Fibroblast of lung (primary cell): ENCODE measurements at places on chromosomes 4 and X. TPM values are rescaled to one million over a fixed set of nuclear protein-coding genes. Genes with fewer than 3 reads are reported as not detected.
A peak's percentile ranks its signal among the peaks of the same experiment; 100 is the strongest.

NEXMIF gene
- under 0.01 TPM in 1 of 2 replicates, not detected in the other for total RNA-seq

PWWP3B gene
- total RNA-seq: under 0.01 TPM in 1 of 2 replicates, not detected in the other

SPACA5 gene
- not detected in 2 replicates for total RNA-seq

SPATA18 gene
- 17.7 and 20.5 TPM in 2 replicates for total RNA-seq

RASGEF1B gene
- total RNA-seq: 0.33 and 0.51 TPM in 2 replicates

CCSER1 gene
- total RNA-seq: under 0.01 TPM in 2 replicates

UGT2B10 gene
- not detected in 2 replicates for total RNA-seq

C4orf54 gene
- total RNA-seq: under 0.01 TPM in 1 of 2 replicates, not detected in the other

NLGN4X gene
- under 0.01 TPM in 1 of 2 replicates, not detected in the other for total RNA-seq

MAGEE1 gene
- 0.77 and 1.2 TPM in 2 replicates for total RNA-seq

DNA sequence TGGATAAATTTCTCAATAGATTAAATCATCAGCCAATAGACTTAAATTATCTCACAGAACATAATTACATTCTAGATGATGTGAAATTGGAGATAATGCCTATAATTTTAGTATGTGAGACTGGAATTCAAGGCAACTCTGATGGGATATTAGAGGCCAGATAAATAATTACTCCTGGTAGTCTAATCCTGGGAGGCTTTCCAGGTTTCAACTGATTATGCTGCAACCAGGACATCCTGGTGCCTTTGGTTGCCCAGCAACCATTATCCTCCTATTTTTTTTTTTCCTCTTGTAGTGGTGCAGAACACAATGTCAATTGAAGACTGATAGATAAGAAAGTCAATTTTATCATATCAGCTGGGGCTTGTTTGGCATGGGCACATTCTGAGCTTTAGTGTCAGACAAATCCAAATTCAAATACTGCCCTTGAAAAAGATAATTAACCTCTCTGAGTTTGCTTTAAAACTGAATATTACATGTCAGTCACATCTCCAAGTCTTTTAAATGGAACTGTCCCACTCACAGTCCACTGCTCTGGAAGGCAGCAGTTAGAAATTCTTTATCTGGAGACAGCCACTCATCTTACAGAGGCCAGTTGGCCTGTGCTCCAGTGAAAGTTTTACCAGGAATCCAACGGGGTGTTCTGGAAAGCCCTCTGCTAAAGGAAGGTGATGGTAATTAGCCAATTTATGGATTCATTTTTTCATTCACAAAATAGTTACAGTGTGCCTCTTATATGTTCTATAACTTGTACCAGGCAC lies 95.3 kb upstream of the GUCY1A1 start:
- DNase-seq: no peak

- DNase-seq: no peak
Measured at GRCh38 chrX:78106651-78106986, 2.6 kb downstream of the PGK1 start.

DNA sequence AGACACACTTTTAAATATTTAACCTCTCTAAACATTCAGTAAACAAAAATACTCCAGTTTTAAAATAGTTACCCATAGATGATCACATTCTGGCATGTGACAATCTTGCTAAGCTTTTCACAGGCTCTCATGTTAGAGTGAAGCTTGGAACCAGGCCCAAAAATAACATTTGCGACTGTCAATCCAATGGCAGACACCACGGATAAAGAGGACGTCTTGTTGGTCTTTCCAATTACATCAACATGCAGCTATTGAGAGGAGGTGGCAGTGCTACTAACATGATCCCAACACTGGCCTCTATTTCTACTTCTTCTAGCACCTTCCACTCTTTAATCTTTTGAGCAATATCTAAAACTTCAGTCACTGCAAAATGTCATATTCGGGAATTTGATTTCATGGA lies 970.8 kb upstream of the TENM3 start:
- no peak for DNase-seq

- no peak for DNase-seq
Measured at GRCh38 chr4:120549011-120549570, 373.4 kb downstream of the PRDM5 start.

DNA sequence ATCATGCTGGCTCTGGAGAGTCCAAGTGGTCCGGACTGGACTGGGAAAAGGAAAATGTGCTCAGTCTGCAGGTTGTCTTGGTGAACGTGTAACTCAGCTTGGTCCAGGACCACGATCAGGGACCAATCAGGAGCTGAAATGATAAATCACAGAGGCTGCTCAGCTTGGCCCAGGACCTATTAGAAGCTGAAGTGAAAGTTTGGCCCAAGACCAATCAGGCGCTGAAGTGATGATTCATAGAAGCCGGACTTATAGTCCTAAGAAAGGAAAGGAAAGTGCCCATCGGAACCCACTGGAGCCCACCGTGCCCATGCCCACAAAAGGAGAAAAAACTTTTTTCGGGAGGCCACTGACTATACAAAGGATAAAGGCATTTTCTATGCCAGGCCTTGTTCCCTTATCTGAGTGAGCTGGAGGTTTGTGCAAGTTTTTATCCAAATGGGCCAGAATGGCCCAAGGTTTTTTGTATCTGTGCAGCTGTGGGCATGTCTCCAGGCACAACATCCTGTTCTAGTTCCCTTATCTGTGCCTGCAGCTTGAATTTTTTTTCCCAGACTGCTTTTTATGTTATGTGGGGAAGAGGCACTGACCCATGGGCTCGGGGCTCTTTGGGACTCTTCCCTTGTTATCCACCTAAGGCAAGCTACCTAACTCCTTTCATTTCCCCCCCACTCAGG lies 194.4 kb downstream of the FAM133A start:
- DNase-seq: no peak

GRCh38 chr4:188971125-188971524 lies 831.9 kb downstream of the TRIML1 start:
- DNase-seq: peak; percentile 22

DNA sequence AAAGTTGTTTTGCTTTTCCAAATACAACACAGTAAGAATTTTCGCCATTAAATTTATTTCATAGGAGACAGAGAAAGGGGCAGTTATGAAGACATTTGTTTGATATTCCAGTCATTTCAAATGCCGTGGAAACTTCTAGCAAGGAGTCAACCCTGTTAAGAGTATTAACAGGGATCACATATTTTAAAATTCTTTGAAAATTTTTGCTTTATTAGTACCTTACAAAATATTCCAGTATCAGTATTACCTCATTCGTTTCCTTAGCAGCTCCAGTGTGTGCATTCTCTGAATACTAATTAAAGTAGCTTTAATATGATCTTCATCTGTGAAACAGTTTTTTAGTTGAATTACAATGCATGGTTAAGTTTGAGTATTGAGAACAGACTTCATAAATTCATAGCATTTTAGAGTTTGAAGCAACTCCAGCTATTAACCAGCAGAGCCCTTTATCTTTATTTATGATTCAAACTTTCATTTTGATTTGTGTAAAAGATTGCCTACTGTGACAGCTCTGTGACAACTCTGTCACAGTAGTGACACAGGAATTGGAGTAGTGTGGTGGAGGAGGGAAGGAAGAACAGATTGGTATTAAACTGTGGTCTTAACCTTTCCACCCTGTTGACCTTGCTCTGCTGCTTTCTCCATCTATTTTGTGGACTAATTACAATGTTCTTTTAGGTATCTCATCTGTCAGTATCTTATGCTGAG lies 86.3 kb downstream of the PDLIM5 start:
- DNase-seq: no peak

- DNase-seq: no peak
Measured at GRCh38 chr4:70868778-70869177, 29.1 kb upstream of the GRSF1 start.

DNA sequence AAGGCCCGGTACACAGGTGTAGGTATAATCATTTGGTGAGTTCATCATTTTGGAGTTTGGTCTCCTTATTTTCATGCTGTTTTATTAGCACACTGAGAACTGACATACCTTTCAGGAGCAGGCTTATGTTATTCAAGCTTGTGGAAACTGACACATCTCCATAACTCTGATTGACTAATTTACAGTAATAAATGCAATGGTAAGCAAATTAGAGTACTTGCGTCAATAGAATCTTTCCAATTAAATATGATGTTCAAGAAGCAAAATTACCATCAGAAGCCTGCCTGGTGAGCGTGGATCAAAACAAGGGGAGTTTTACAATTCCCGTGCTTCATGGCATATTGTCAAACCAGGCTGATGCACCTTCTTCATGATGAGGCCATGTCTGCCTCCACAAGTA lies 210.7 kb upstream of the GPRIN3 start:
- no peak for DNase-seq

DNA sequence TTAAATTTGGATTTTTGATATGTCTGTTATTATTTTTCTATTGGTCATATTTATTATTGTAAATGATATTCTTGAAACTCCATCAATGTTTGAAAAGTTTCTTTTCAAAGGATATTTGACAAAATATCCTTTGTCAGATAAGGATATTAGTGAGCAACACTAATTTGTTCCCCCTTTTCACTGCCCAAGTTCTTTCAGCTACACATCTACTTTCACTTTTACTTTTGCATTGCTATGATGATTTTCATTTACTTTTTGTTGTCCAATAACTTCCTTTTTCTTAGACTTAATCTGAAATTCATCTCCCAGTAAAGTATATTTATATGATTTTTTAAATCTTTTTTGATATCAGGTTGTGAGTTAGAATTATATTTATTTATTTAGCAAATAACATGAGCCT lies 542.3 kb upstream of the ADGRL3 start:
- DNase-seq: peak; percentile 51

GRCh38 chr4:184899261-184900134 lies 73.7 kb upstream of the ACSL1 start:
- DNase-seq: no peak

- peak; percentile 95 for DNase-seq
Measured at GRCh38 chrX:110418316-110419235, 59.9 kb downstream of the RTL9 start.

- no peak for DNase-seq
Measured at GRCh38 chr4:2768124-2768523, 12.0 kb upstream of the TNIP2 start.

DNA sequence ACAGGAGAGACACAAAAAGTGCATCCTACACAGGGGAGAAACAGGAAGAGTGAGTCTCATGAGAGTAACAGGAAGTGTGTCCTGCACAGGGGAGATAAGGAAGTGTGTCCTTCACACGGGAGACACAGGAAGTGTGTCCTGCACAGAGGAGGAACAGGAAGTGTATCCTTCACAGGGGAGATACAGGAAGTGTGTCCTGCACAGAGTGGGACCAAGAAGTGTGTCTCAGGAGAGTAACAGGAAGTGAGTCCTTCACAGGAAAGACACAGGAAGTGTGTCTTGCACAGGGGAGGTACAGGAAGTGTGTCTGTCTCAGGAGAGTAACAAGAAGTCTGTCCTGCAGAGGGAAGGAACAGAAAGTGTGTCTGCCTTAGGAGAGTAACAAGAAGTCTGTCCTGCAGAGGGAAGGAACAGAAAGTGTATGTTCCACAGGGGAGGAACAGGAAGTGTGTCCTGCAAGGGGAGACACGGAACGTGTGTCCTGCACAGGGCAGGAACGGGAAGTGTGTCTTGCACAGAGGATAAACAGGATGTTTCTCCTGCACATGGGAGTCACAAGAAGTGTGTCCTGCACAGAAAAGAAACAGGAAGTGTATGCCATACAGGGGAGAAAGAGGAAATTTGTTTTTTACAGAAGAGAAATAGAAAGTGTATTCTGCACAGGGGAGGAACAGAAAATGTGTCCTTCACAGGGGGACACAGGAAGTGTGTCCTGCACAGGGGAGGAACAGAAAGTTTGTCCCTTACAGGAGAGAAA lies 102.0 kb downstream of the ARSF start:
- DNase-seq: no peak

- no peak for DNase-seq
Measured at GRCh38 chr4:85707611-85708010, 232.7 kb downstream of the ARHGAP24 start.

GRCh38 chrX:79035421-79035820 lies 90.2 kb downstream of the P2RY10 start:
- no peak for DNase-seq

DNA sequence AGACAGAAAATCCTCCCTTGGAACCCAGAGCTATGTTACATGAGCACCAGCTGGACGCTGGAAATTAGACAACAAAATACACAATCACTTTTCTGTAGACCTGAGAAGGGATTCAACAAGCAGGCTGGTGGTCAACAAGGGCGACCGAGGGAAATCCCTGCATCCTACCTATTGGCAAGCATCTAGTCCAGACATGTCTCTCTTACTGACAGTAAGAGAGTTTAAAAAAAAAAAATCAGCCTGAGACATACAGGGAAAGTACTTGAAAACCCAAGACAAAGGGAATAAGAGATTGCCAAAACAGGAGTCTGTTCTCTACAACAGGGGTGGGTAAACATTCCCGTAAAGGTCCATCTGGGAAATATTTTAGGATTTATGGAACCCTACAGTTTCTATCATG lies 108.0 kb downstream of the KDR start:
- no peak for DNase-seq

- DNase-seq: no peak
Measured at GRCh38 chr4:181834071-181834470, 409.1 kb upstream of the TENM3 start.

- no peak for DNase-seq
Measured at GRCh38 chrX:154472685-154473632, 6.1 kb downstream of the LAGE3 start.

DNA sequence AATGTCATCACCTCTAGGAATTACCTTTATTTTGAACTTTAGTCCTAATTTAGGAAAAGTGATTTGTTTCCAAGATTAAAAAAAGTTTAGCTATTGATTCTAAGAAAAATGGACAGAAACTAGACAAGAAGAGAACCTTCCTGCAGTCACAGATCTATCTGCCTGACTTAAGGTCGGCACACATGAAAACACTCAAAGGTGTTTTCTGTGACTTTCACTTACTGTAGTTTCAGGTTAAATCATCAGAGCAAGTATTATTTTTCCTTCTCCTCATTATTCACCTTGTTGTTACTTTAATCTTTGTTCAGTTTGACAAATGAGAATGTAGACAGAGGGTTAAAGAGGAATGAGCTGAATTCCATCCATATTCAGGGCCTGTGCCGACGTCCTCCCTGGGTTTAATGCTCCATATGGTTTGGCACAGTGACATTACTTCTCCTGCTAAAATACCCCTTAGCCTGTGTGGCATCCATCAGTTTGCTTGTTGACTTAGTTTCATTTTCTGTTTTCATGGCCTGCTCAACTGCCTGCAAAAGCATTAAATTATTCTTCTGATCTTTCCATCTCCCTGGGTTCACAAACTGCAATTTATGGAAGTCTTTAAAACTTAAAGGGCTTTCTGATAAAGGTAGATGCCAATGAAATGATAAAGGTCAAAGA lies 352.7 kb downstream of the NKX6-1 start:
- no peak for DNase-seq

GRCh38 chrX:108732630-108733321 lies 3.6 kb downstream of the IRS4 start:
- DNase-seq: no peak
